ENCODE measurements at places on chromosomes 4 and X.

DNA sequence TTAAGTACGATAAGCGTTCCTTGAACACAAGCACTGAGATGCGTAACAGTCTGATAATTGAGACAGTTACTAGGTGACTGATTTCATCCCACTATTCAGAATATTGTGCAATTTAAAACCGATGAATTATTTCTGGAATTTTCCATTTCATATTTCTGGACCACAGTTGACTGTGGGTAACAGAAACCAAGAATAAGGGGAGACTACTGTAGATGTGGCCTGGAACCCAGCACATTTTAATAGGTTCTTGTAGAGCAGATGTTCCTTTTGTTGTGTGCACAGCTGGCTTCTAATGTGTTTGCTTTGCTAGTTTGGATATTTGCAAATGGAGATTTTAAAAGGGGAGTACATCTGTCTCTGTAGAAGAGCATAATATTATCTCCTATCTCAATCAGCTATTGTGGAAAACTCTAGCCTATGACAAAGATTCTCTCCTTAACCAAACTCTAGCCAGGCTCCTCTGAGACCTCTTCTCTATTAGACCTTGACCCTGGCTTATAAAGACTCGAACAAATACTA is 16.4 kb downstream of the NAAA start:
- no peak for DNase-seq

GRCh38 chr4:188117631-188118324 is 8.4 kb upstream of the TRIML2 start:
- DNase-seq: no peak

- DNase-seq: no peak
Measured at GRCh38 chrX:69285881-69286564, 120.8 kb upstream of the PJA1 start.

DNA sequence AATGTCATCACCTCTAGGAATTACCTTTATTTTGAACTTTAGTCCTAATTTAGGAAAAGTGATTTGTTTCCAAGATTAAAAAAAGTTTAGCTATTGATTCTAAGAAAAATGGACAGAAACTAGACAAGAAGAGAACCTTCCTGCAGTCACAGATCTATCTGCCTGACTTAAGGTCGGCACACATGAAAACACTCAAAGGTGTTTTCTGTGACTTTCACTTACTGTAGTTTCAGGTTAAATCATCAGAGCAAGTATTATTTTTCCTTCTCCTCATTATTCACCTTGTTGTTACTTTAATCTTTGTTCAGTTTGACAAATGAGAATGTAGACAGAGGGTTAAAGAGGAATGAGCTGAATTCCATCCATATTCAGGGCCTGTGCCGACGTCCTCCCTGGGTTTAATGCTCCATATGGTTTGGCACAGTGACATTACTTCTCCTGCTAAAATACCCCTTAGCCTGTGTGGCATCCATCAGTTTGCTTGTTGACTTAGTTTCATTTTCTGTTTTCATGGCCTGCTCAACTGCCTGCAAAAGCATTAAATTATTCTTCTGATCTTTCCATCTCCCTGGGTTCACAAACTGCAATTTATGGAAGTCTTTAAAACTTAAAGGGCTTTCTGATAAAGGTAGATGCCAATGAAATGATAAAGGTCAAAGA is 352.7 kb downstream of the NKX6-1 start:
- DNase-seq: no peak
